Right ventricle myocardium inferior (tissue), 1 donor: ENCODE measurements at places on chromosomes 1 and 21.

DNA sequence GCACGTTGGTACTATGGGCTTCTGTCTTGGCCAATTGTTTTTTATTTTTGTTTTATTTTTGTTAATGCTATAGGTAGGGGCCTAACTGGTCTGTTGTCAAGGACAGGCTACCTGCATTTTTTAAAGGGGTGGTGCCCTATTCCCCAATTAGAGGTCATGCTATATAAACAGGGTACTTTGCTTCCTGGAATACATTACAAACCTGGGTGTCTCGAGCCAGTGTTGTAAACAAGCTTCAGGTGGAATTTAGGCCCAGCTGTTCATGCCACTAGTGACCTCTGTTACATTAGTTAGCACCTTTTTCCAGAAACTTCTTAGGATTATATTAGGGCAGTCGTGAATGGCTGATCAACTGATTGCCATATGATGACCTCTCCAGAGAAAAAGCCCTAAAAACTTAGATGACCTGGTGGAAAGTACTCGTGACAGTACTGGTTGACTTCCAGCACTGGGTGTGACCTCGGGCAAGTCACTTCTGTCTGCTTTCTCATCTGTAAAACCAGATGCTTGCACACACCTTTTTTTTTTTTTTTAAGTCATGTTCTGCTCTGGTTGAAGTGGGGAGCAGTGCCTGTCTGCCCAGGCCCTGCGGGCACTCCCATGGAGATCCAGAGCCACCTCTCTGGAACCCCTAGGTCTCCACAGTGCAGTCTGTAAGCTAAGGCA, 46.5 kb downstream of the ELK4 start:
- DNase-seq: no peak

DNA sequence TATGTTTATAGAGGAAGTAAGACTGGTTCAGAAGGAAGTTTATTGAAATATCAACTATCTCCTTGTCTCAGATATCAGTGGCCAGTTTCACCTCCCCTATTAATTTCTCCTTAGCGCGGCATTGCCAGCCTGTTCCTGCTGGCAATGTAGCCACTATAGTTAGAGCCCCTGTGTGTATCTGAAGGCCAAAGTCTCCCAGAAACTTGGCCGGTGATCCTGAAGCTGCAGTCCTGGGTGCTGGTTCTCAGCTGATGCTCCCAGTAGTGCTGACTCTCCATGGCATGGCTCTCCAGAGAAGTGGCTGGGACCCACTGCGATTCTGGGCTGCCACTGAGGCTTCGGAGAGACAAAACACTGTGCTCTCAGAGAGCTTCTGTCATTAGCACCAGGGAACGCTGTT, 59.9 kb downstream of the TNN start:
- no peak for DNase-seq

GRCh38 chr1:116373431-116374352, 648 bp downstream of the ATP1A1 start:
- DNase-seq: peak; percentile 88

DNA sequence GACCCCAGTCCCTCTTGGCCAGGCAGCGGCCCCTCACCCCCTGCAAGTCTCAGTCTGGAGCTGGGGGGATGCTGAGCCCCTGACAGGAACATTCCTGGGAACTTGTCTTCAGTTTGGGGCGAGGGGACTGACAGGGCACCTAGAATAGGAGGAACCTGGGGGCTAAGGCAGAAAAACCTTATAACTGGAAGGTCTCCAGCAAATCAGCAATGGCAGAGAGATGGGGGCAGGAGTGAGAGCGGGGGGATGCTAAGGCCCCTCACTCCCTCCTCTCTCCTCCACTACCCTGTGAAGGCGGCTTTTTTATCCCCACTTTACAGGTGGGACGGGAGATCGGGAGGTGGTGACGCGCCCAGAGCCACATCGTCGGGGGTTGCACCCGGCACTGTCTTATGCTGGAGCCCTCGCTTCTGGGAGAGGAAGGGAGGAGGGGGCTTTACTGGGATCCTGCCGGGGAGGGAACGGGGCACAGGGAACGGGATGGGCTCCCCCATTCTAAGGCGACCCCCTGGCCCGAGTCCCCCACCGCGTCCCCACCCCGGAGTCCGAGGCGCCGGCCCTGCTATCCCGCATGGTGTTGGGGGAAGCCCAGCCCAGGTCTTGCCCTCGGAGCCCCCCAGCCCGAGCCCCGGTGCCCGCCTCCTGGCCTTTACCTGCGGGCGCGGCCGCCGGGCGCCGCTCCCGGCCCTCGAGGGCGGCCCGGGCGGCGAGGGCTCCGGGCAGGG, 456 bp downstream of the COL8A2 start:
- no peak for DNase-seq

GRCh38 chr1:147641695-147642592, 28.4 kb downstream of the ACP6 start:
- no peak for DNase-seq

DNA sequence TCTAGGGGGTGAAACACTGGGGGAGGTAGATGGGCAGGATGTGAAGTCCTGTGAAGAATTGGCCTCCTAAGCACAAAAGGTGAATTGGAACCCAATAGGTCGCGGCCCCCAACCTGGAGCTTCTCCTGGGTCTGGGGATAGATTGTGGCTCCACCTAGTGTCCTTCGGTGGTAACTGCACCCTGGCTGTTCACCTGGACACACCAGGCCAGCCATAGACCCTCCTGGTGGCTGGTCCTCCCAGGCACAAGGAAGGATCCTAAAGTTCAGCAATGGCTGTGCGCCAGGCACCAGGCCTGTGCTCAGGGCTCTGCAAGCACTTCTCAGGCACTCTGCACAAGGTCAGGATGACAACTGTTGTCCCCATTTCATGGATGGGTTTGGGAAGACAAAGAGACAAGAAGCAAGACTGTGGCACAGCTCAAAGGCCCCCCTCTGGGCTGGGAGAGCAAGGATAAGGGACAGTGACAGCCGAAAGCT, 13.5 kb downstream of the ESPN start:
- no peak for DNase-seq
